ENCODE measurements at places on chromosomes 5 and 9. TPM values are rescaled to one million over a fixed set of nuclear protein-coding genes. Genes with fewer than 3 reads are reported as not detected.

- no peaks in the 10 kb centered on the region for H3K36me3 ChIP-seq
- no peak overlapping the region for H3K4me3 ChIP-seq
- H3K4me1 ChIP-seq, result no peaks in the 10 kb centered on the region
- no peak overlapping the region for H3K27ac ChIP-seq
These were observed 17.6 kb downstream of the TEK start for GRCh38 chr9:27126670-27127069.

GRCh38 chr9:995781-996180 is 19.3 kb downstream of the DMRT3 start:
- no peak for DNase-seq
- H3K27ac ChIP-seq, result no peak overlapping the region
- peaks cover 3% of the 10 kb centered on the region for H3K4me1 ChIP-seq
- peaks cover 3% of the 10 kb centered on the region for H3K27me3 ChIP-seq

DNA sequence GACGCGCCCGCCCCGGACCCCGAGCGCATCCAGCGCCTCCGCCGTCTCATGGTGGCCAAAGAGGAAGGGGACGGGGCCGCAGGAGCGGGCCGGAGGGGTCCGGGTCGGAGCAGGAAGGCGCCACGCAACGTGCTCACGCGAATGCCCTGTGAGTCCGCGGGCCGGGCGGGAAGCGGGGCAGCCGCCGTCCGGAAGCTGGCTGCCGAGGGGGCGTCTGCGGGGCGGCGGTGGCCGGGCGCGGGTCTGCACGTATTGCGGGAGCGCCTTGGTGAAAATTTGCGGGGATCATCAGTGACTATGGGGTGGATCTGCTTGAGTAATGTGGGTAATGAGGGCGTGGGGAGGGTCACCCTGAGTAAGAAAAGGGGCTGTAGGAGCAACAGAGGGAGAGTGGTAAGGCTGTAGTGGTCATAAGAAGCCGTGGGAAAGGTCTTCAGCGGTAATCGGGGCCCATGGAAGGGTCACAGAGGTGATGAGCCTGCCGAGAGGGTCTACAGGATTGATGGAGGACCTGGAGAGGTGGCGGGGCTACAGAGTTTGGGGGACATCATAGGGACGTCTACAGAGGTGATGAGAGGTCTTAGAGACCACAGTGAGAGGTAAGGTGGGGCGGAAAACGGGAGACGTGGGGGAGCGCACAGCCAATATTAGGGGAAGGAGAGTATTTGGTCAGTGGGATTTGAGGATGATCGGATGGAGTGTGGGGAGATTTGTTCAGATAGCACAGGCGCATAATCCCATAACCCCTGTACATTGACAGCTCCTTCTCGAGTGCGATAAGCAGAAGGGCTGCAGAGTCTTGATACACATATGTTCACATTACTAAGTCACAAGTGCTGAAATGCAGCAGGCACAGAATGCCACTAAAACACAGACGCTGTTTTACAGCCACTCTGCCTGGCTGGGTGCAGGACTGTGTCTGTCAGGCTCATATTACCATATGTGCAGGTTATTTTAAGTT is 819 bp downstream of the LSM11 start:
- H3K27me3 ChIP-seq, result no peaks in the 10 kb centered on the region
- peak; percentile 50 for DNase-seq
- H3K27ac ChIP-seq, result peak overlapping the region; percentile 89
- peak overlapping the region; percentile 93 for H3K4me3 ChIP-seq
- H3K36me3 ChIP-seq, result peaks cover 17% of the 10 kb centered on the region

DNA sequence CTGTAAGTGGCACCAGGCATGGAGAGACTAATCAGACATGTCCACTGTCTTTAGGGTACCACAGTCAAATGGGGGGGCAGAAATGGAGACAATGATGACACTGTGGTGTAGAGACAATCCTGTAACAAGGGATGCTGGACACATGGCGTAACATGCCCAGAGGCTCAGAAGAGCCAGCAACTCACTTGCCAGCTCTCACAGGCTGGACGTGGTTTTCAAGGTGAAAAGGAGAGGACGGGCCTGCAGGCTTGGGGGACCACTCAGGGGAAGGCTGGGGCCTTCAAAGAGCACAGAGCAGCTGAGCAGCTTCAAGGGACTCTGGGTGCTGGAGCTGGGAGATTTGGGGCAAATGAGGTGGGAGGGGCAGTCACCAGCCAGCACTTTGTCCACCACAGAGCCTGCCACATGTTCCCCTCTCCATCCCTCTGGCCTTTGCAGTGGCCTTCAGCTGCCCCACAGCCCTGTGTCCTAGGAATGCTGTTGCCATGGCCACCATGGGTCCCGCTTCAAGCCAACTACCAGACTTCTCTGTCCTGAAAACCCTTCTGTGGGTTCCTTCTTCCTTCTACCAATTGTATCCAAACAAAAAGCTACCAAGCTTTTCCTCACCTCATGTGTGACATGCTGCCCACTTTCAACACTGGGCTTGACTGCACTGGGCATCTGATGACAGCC is 140.4 kb downstream of the GABBR2 start:
- H3K27me3 ChIP-seq, result peaks cover 3% of the 10 kb centered on the region
- H3K4me1 ChIP-seq, result no peaks in the 10 kb centered on the region
- H3K4me3 ChIP-seq, result no peak overlapping the region
- no peaks in the 10 kb centered on the region for H3K36me3 ChIP-seq

DNA sequence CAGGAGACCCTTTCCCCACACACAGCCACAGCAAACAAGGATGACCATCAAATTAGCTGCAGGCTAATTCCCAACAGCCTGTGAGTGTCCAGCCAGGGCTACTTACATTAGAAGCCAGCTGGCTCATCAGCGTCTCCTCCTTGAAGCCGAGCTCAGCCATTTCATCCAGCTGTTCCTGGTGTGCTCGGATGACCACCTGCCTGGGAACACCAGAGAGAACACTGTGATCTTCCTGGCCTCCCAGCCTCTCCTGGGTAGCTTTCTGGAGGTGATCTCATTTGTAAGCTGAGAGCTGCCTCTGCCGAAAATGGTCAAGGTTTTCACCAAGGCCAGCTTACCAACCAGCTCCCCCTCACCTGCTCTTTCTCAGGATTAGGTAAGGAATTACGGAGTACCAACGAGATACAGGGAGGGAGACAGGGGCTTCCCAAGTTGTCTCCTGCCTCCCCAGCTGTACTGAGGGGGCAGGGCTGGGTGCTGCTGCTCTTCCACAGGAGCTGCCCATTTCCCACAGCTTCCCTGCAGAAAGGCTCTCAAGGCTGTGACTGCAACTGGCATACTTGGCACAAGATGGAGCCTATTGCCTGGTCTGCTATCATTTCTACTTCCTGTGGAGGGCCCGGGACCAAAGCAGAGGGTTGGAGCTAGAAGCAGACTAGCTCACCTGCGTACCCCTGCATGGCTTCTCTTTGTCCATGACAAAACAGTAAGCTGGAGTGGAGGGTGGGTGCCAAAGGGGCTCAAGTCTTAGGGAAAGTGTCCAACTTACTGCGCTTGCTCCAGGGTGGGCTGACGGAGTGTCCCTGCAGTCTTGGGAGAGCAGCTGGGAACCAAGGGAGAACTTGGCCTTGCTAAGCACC is 73.9 kb downstream of the KIF24 start:
- no peak for DNase-seq
- H3K4me3 ChIP-seq, result no peak overlapping the region
- peaks cover 21% of the 10 kb centered on the region for H3K4me1 ChIP-seq
- H3K27ac ChIP-seq, result no peak overlapping the region
- no peaks in the 10 kb centered on the region for H3K27me3 ChIP-seq

DNA sequence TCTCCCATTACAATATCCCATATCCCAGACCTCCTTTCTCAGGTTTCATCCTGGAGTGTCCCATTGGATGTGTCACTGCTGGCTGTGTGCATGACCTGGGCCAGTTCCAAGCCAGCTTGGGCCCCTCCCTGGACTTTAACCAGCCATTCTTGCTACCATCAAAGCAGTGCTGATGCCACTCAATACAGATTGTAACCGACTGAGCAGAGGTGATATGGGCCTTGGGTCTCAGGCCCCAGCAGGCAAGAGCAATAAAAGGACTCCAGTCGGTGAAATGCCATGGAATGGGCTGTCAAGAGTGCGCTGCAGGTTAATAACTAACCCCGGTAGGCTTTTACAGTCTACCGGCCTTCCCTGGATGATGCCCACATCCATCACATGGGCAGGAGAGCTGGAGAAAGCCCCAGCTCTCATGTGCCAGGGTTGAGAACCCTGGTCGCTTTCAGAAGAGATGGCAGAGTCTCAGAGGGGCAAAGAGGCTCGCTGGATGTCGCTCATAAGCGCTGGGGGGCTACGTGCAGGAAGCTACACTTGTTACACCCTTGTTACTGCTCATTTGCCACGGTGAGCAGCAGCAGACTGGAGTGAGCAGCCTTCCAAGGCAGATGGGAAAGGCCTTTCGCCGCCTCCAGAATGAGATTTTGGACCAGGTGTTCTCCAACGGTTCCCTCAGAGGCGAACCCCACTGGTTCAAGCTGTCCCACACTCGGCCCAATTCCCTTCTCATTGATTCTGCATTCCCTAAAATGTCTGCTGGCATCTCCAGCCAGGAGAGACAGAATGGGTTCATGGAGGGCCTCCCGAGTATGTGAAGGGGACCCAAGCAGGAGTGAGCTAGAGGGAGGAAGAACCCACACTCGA is 13.2 kb downstream of the EPB41L4B start:
- H3K27ac ChIP-seq, result no peak overlapping the region
- no peak for DNase-seq

DNA sequence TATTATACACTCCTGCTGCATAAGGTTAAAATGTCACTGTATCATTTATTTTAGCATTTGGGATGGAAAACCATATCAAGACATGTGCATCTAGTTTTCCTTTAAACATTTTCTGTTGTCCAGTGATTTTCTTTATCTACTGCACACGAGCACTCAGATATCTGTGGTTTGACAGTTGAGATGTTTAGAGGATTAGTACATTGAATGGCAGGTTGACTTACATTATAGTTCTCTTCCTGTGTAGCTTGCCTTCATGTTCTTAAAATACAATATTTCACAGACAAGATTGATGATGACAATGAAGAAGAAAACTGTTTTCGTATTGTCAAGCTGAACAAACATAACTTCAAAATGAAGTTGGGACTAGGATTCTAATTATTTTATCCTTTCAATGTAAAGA is 2378.4 kb upstream of the WWC1 start:
- H3K4me3 ChIP-seq, result no peak overlapping the region
- no peak for DNase-seq
- H3K27ac ChIP-seq, result no peak overlapping the region

DNA sequence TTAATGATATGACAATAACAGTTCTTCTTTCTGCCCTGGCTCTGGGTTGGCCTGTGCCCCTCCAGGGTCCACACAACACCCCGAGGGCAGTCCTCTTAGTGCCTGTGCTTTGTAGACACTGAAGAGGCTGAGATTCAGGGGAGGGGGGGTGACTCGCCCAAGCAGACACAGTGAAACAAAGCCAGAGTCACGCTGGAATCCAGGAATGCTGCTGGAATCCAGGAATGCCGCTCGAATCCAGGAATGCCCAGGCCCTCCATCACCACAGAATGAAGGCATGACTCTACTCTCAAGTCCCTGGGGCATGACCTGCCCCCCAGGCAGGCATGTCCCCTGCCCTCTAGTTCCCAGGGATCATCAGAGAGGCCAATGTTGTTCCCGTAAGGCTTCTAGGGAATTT is 73.1 kb downstream of the LRSAM1 start:
- H3K27ac ChIP-seq, result no peak overlapping the region
- no peak overlapping the region for H3K4me3 ChIP-seq
- no peaks in the 10 kb centered on the region for H3K4me1 ChIP-seq
- H3K27me3 ChIP-seq, result no peaks in the 10 kb centered on the region
- no peak for DNase-seq

GRCh38 chr9:121786998-121787422 is 135.6 kb downstream of the DAB2IP start:
- no peak overlapping the region for H3K27ac ChIP-seq
- H3K27me3 ChIP-seq, result no peaks in the 10 kb centered on the region
- no peak overlapping the region for H3K4me3 ChIP-seq
- no peak for DNase-seq
- peaks cover 10% of the 10 kb centered on the region for H3K4me1 ChIP-seq

- no peak overlapping the region for H3K27ac ChIP-seq
- no peaks in the 10 kb centered on the region for H3K27me3 ChIP-seq
- H3K4me3 ChIP-seq, result no peak overlapping the region
- no peak for DNase-seq
These were observed 16.6 kb downstream of the USP20 start for GRCh38 chr9:129851821-129852220.

IL5 gene
- total RNA-seq, result 1.6 TPM

NSG2 gene
- not detected for total RNA-seq

GCNT1 gene
- total RNA-seq, result 4.6 TPM

LCN2 gene
- not detected for total RNA-seq

GARNL3 gene
- 2.5 TPM for total RNA-seq

IFNB1 gene
- total RNA-seq, result 2.2 TPM

All from activated CD4-positive, alpha-beta T cell treated with anti-CD3 and anti-CD28 coated beads for 36 hours (primary cell).